CD4-positive, alpha-beta T cell treated with Interleukin-17A for 4 hours (primary cell): ENCODE measurements at places on chromosomes 5 and 9.

- no peak for DNase-seq
Observed at GRCh38 chr5:156354571-156354970, 27.6 kb downstream of the SGCD start.

- DNase-seq = no peak
Observed at GRCh38 chr5:25405850-25406249, 761.1 kb upstream of the CDH10 start.

GRCh38 chr5:2399804-2400203 lies 351.7 kb downstream of the IRX2 start:
- no peak for DNase-seq

DNA sequence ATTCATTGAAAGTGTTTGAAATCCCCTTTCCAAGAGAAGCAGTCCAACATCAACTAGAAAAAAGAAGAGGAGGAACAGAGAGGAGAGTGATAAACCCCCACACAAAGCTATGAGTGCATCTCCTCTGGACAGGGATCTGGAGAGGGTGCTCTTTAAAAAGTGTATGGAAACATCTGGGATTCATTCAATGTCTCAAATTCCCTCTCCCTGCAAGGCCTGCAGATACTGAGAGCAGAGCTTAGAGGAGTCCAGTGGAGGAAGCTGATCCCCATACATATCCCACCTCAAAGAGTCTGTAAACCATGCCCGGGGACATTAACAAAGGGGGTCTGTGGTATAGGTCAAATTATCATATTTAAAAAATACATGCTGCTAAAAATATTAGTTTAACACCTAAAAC lies 2.2 kb downstream of the SPOCK1 start:
- DNase-seq = no peak

DNA sequence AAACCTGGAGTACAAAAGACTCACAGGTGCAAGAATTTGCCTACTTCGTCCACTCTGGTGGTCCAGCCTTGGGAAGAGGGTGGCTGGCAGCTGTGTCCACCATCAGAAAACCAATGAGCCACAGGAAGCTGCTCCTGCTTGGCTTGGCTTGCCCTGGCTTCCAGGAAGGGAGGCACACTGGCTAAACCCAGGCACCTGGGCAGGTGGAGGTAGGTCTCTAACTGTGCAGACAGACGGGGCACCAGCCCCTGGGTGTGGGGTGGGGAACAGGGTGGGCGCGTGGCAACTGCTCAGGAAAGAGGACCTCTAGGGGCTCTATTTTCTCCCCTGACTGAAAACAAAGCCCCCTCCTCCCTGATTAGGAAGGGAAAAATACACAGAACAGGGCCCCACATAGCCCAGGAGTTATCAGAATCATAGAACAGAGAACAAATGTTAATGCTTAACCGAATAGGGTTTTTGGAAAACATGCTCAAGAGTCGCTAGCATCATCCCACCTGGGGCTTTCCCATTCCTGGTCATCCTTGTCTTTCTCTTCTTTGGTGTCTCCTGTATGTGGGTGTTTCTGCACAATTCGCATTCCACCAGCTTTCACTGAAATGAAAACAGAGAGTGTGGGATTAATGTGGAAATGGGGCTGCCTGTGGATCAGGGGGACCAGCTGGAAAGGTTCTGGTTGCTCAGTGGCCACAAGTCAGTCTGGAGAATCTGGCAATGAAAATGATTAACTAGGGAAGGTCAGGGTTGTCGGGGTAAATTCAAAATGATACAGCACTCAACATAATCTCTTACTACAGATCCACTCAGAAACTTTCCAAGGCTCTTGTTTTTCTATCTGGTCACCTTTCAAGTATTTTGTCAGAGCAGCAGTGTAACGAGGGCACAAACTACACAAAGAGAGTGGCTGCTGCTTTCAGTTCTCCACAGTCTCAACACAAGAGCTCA lies 13.1 kb downstream of the DAP start:
- no peak for DNase-seq

- no peak for DNase-seq
Observed at GRCh38 chr9:135929656-135930445, 22.5 kb upstream of the CAMSAP1 start.

DNA sequence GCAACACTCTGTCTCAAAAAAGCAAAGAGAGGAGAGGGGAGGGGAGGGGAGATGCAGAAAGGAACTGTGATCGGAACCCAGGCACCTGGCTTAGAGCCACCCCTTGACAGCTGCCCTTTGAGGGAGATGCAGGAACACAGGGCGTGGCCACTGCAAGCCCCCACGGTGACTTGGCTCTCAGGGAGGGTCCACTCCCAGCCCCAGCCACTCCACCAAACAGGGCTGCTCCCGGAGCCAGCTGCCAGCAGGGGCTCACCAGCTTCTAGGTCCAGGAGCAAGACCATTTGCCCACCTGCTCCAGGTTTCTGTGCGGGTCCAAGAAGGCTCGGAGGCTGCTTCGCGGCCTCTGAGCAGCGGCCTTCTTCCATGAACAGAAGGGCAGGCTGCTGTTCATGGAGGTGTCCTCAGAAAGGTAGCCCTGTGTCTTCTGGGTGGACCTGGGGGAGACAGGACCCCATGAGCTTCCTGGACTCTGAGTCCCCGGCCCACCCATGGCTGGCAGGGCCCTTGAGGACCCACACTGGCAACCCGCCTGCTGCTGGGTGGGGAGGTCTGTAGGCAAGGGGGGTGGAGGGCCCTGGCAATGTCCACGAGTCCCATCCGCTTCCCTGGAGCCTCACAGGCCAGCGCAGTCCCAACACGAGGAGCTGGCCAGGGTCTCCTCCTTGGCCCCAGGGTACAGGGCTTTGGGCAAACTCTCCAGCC lies 7.9 kb downstream of the C9orf50 start:
- DNase-seq = no peak

DNA sequence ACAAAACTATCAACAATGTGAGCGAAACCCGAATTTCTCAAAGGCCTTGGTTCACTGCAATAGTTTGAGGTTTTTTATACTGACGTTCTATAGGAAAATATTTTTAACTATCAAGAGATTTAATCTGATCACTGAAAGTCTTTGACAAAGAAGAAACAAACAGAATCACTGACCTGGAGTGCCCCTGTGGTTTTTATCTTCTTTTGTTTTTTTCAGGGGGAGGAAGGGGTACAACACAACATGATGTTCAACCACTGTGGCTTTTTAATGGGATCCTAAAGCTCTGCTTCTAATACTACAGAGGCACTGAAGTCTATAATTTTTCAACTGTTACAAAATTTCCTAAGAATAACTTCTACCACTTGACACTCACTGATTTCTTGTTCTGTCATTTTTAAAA lies 185.9 kb downstream of the AP3B1 start:
- no peak for DNase-seq

GRCh38 chr9:120336021-120336752 lies 243.8 kb downstream of the CDK5RAP2 start:
- no peak for DNase-seq

DNA sequence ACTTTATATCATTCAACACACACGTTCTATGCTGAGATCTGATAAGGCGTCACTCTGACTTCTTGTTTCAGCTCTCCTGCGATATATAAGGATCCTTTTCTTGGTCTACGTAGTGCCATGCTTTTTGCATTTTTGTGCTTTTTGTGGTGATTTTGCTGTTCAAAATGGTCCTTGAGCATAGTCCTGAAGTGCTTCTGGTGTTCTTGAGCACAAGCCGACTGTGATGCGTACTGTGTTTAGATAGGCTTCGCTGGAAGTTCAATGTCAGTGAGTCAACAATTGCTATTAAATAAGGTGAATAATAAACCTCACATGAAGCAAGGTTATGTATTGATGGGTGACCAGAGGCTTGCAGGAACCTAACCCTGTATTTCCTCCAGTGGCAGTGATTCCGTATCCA lies 46.8 kb downstream of the ACO1 start:
- DNase-seq = no peak

- no peak for DNase-seq
Observed at GRCh38 chr5:50595199-50595598, 71.2 kb upstream of the PARP8 start.

GRCh38 chr5:141513627-141514329 lies 24.9 kb downstream of the PCDHGC5 start:
- peak; percentile 62 for DNase-seq

- DNase-seq = no peak
Observed at GRCh38 chr5:172486912-172487311, 32.6 kb upstream of the SH3PXD2B start.

DNA sequence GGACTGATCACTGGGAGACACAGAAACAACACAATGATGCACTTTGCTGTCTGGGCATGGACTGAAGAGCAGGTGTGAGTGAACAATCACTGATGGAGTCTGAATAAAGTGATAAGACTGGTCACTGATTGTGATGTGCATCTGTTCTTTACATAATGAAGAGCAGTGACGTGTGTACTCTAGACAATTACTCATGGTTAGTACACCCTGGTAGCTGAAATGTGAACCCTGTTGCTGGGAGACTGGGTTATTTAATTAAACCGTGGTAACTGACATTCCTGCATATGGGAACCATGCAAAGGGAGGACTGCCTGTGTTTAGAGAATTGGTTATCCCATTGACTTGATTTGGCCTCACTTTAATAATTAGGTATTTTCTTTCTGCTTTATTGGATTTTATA lies 202.9 kb downstream of the NR2F1-AS1 start:
- DNase-seq = no peak

DNA sequence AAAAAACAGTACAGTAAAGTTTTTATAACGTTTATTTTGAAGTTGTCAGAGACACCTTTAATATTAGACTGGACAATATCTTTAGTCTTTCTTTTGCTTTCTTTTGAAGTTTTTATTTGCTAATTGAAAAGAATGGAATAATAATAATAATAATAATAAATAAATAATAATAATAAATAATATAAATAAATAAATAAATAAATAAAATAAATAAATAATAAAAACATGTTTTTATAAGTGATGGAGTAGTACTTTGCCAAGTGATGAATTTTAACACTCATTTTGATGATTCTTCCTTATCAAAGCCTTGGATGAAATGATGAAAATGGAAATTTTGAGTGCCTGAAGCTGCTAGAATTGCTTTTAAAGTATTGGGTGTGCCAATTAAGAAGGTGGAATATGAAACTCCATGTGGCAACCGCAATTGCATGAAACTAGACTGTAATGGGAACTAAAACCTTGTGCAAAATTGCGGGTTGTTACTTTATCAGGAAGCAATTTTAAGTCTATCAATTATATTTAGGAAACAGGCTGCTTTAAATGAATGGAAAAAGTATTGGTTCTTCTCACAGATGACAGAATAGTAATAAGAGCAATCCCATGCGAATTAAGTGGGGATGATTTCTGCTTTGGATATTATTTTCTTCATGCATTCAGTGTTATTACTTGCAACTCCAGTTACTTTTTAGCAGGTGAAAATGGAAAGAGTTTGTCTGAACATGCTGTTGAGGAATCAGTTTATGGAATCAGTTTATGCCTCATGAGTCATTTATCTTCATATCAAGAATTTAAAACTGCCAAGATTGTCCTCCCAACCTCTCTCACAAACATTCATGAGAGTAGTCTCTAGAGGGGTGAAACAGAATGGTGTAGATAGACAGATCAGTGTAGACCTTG lies 4.6 kb downstream of the ANXA1 start:
- no peak for DNase-seq

GRCh38 chr5:181217803-181218062 lies 5.3 kb upstream of the TRIM41 start:
- peak; percentile 61 for DNase-seq

- no peak for DNase-seq
Observed at GRCh38 chr9:71812385-71812784, 44.1 kb upstream of the CEMIP2 start.

DNA sequence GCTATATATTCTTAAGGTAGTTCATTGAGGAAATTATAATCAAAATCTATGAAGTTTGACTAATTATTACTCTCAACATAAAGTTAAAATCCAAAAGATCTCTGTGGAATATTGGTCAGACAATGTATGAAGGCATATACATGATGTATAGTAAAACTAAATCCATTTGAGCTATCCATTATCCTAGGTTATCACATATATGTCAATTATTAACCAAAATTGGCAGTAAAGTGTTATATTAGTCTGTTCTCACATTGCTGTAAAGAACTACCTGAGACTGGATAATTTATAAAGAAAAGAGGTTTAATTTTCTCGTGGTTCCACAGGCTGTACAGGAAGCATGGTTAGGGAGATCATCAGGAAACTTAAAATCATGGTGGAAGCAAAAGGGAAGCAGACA lies 511.7 kb upstream of the SGCD start:
- no peak for DNase-seq

- no peak for DNase-seq
Observed at GRCh38 chr9:84874596-84874995, 205.1 kb downstream of the NTRK2 start.
